ENCODE measurements at places on chromosomes 13 and 19. TPM values are rescaled to one million over a fixed set of nuclear protein-coding genes. Genes with fewer than 3 reads are reported as not detected.

DNA sequence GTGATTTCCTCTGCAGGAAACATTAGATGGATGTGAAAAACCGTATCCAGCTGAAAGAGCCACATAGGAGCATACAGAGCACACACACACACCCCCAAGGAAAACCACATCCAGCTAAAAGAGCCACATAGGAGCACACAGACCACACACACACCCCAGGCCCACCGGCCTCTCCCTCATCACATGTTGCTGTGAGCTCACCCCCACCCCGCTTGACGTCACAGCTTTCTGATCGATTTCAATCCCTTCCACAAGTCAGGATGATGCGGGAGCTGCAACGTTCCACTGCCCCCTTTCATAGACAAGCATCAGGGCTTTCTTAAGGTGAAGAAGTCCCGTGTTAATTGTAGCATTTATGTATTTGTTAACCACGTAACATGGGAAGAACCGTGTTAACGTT lies 72.4 kb upstream of the SOX1 start:
- no peak for DNase-seq

GRCh38 chr13:113762075-113762474 lies 3.0 kb downstream of the TMEM255B start:
- no peak for DNase-seq

DNA sequence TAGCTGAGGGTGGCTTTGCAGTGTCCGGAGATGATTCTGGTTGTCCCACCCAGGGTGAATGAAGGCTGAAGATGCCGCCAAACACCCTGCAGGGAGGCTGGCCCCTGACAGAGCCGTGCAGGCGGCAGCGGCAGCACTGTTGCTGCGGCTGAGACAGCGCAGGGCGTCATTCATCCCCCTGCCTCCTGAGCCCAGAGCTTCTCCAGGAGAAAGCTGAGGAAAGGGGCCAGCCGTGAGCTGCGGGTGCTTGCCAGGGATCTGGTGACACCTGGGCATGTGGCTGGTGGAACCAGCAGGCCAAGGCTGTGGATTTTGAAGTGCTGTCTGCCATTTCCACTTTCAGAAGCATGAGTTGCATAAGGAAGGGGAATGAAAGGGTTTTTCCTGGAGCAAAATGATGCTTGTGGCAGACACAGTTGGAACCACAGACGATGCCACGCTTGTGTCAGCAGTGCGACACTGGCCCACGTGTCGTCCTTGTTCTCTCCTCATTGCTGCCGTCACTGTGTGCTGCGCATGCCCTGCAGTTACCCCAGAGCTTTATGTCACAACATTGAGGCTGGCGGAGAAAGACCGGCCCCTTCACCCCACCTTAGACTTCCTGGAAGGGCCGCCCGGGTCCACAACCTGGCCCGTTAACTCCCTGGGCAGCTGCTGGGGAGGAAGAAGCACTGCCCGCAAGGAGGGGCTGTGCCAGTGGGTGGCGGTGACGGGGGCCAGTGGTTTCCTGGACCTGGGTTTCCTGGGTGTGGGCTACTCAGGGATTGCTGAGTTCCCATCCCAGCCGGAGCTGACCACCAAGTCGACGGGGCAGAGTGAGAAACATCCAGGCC lies 22.7 kb downstream of the TFDP1 start:
- DNase-seq: no peak

- DNase-seq: no peak
Observed at GRCh38 chr13:101618440-101619187, 166.1 kb downstream of the ITGBL1 start.

DNA sequence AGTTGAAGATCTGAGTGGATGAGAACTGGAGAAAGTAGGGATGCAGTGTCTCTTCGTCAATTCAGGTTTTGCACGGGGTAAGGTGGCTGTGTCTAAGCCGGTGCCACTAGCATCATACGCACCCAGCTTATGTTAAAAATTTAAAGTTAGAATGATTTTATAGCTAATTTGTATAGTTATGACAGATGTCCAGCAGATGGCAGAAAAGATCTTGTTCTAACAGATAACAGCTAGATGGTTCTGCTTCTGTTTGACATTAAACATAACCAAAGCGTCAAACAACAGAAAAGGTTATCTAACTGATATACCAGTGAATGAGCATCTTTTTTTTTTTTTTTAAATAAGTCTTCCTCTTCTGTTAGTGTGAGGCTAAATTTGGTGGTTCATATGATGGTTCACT lies 18.8 kb upstream of the EDDM13 start:
- DNase-seq: no peak

GRCh38 chr19:41935760-41936415 lies 7.6 kb upstream of the ERFL start:
- DNase-seq: no peak

GRCh38 chr13:55613429-55614187 lies 1527.1 kb upstream of the PRR20A start:
- DNase-seq: no peak

DNA sequence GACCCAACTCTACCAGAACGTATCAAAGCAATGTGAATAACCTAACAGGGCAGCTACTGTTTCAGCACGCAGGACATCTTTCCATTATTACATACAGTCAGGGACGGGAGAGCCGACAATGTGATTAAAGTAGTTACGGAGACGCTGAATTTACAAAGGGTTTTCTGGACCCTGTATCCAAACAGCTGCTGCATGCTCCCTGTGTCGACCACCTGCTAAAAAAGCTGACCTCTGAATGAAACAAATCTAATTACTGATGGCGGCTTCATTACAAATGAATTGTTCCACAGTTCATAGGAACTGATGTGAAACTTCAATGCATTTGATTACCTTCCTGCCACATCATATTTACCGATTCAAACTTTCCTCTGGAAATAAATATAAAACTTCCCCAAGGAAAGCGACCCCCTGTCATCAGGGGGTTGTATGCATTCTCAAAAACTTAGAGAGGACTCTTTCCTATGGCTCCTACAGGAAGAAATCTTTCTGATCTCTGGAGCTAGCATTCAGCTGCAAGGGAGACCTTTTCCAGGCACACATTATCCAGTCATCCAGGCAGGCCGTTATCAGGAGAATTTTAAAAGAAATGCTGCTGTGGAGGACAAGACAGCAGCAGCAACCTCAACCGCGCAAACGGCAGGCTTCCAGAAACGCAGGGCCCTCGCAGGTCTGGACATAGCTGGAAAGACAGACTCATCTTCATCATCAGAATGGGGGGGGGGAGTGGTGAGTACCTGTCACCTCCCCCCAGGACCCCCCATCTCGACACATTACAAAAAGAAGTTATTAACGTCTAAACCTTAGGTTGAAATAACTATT lies 3.1 kb downstream of the EFNB2 start:
- DNase-seq: no peak

DNA sequence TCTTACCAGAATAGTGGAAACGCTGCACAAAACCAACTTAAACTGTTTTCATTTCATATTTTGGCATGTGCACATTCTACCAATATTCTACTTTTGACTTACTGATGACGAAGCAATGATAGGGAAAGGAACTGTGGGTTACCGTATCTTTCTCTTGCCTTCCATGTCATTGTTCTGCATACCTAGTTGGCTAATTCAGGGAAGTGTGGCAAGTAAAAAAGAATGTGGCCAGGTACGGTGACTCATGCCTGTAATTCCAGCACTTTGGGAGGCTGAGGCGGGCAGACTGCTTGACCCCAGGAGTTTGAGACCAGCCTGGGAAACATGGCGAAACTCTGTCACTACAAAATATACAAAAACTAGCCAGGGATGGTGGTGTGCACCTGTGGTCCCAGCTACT lies 108.2 kb downstream of the SIPA1L3 start:
- DNase-seq: no peak

DNA sequence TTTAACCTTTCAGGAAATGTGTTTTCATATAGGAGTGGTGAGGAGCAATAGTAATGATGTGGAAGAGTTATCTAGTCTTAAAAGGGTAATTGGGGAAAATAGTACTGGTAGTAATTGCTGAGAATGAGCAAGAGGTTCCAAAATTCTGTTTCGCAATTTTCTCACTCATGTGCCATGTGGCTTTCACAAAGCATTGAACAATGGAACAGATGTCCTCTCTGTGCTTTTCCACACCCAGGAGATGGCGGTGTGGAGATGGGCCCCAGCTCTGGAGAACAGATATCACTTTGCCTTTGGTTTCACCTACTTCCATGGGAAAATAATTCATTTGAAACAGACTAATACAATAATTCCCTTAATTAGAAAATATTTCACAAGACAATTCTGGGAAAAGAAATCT lies 170.0 kb upstream of the SLC10A2 start:
- DNase-seq: no peak

GRCh38 chr19:46413262-46414031 lies at the start of gene CCDC8:
Gene CCDC8 (minus strand): TSS chr19:46413564. CDS start chr19:46412810, 754 bp downstream.
- DNase-seq: peak; percentile 94

Gene VWA8
- 19.9 TPM for total RNA-seq

Gene NLRP7
- total RNA-seq: 5.0 TPM

Gene PNMA8B
- total RNA-seq: 3.6 TPM

Gene N4BP2L1
- 5.3 TPM for total RNA-seq

Gene CEACAM21
- 0.35 TPM for total RNA-seq

Gene SIGLEC5
- 0.15 TPM for total RNA-seq

Gene LILRA1
- not detected for total RNA-seq

Gene SERPINE3
- 0.64 TPM for total RNA-seq

Gene SPC24
- total RNA-seq: 62.2 TPM

Gene SIGLEC10
- 0.44 TPM for total RNA-seq
